ENCODE measurements at places on chromosomes 6 and 20. TPM values are rescaled to one million over a fixed set of nuclear protein-coding genes. Genes with fewer than 3 reads are reported as not detected.

The TPX2 gene
- 128 TPM for total RNA-seq

The MDC1 gene
- 24.9 TPM for total RNA-seq

The KIF25 gene
- not detected for total RNA-seq

The ANKRD60 gene
- not detected for total RNA-seq

The SOX4 gene
- total RNA-seq, result 46.1 TPM

The MUC21 gene
- total RNA-seq, result not detected

The LPA gene
- total RNA-seq, result not detected

The BPIFA1 gene
- not detected for total RNA-seq

The NKAPL gene
- not detected for total RNA-seq

The MARCKS gene
- 51.5 TPM for total RNA-seq

DNA sequence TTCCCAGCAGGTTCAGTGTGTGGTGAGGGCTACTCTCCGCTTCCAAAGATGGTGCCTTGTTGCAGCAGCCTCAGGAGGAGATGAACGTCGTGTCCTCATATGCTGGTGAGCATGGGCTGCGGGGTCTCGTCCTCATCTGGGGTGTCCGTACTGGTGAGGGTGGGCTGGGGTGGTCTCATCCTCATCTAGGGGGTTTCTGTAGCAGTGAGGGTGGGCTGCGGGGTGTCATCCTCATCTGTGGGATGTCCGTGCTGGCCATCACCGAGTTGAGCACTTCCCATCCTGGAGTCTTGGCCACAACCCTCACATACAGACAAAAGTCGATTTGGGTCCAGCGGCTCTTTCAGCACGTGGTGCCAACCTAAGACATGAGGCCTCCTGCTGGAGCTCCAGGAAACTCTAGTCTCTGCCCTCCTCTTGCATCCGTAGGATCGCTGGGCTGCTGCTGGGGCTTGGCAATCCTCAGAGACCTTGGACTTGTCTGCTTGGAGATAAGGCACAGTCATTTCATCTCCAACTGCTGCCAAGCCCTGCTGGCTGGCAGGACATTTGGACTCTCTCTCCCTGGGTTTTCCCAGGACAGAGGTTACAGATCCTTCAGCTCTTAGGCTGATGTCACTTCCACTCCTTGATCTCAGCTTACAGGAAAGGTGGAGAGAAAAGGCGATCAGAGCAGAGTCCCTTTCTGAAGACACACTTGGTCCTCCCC, 160.4 kb downstream of the PACRG start:
- DNase-seq, result no peak

DNA sequence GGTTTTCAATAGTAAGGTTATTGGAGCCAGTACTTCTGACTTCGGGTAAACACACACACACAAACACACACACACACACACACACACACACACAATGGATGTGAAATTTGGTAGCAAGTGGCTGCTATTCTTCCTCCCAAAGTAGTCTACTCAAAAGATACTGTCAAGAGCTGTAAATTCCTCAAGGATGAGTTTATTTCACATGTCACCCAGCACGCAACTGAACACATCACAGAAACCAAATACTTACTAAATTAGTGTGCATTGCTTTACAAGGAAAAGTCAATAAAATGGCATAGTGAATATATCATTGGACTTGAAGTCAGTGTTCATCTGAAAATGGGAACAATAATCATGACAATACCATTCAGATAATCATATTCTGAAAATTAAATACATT, 32.9 kb downstream of the MMUT start:
- peak; percentile 74 for DNase-seq

GRCh38 chr6:153048631-153049030, 46.1 kb upstream of the MTRF1L start:
- peak; percentile 85 for DNase-seq

DNA sequence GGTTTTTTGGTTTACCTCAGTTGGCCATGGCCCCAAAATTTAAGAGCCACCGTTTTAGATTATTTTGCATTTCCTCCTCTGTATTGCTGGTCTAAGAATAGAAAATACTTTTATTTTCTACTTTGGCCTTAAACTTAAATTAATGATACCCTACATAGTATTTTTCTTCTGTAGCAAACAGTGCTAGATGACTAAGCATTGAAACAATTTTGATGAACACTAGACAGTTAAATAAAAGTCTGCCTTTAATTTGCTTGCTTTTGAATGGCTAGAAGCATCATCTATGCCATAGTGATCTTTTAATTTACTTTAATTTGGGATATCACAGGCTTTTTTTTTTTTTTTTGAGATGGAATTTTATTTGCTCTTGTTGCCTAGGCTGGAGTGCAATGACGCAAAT, 106.4 kb downstream of the CD109 start:
- no peak for DNase-seq

- DNase-seq, result no peak
Observed at GRCh38 chr6:150026976-150027805, 1.9 kb upstream of the RAET1L start.

GRCh38 chr6:50030777-50031562, 9.2 kb upstream of the DEFB110 start:
- DNase-seq, result peak; percentile 64

GRCh38 chr6:5869261-5869660, 137.5 kb downstream of the NRN1 start:
- no peak for DNase-seq

- no peak for DNase-seq
Observed at GRCh38 chr6:74733830-74734620, 471.8 kb downstream of the COL12A1 start.

DNA sequence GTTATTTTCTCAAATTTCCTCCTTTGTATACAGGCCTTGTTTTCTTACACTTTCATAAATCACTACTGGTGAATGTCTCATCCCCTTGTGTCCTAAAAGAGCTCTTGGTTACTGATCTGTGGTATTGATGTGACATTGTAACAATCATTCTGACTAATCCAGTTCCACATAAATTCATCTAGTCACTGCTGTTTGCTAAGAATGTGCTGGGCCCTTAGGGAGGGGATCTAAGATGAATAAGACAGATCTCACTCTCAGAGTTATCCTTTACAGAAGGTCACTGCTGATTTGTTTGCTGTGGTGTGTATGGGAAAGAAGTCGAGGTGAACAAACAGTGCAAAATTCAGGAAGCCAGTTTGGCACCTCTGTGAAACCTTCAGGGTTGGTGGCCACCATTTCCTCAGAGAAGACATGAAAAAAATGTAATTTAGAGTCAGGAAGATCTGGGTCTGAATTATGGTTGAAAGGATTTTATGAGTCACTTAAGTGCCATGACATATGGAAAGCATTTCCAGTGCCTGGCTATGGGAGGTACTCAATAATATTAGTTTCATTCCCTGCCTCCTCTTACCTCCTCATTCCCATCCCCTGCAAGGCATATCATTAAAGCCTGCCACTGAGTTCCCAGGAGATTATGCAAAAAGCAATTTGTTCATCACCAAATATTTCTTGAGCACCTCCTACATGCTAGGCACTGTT, 121.8 kb downstream of the COL9A1 start:
- DNase-seq, result peak; percentile 11

GRCh38 chr6:130190701-130191690, 31.8 kb downstream of the SAMD3 start:
- no peak for DNase-seq

GRCh38 chr6:149592983-149593382, 26.8 kb downstream of the GINM1 start:
- DNase-seq, result no peak

DNA sequence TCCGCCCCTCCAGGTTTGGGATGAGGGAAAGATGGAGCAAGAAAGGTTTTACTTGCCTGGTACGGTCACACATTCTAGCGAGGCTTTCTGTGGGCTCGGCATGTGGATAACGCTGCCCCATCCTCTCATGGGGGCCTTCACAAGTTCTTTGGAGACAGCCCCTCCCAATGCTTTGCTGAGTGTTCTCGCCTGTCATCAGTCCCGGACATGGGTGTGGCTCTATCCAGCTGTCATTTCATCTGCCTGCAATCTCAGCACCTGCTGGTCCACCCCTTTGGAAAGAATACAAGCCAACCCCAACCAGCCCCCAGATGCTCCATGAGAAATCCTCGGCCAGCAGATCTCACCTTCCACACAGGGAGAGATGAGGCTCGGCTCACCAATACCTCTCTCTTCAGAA, 30.3 kb upstream of the MDGA1 start:
- DNase-seq, result no peak

DNA sequence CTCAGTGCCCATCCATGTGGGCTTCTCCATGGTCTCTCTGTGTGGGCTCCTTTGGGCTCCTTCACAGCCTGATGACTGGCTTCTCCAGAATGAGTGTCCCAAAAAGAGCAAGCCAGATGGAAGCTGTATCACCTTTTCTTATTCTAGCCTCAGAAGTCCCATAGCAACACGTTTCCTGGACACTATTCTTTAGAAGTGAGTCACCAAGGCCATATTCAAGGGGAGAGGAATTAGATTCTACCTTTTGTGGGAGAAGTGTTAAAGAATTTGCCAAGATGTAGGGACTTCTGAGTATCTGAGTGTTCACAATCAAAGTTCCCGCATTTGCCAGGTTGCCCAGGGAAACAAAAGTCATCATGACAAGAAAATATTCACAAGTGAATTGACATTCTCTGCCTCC, 20.7 kb upstream of the TBC1D22B start:
- DNase-seq, result no peak

- DNase-seq, result no peak
Observed at GRCh38 chr20:63377256-63377941, 16.2 kb upstream of the CHRNA4 start.

DNA sequence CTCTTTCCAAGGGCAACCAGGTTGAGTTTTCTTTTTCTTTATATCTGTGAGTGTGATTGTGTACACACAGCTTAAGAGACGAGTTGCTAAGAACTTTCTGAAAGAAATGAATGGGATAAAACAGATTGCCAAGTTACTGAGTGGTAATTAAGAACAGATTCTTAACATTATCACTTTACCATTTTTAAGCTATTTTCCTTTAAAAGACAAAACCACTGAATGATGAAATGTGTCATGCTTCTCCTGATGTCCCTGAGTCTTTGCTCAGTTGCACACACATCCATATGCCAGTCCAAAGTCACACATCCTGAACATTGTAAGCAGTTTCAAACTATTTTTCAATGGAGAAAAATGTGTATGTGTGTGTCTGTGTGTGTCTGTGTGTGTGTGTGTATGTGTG, 5.5 kb upstream of the DAAM2 start:
- DNase-seq, result no peak

DNA sequence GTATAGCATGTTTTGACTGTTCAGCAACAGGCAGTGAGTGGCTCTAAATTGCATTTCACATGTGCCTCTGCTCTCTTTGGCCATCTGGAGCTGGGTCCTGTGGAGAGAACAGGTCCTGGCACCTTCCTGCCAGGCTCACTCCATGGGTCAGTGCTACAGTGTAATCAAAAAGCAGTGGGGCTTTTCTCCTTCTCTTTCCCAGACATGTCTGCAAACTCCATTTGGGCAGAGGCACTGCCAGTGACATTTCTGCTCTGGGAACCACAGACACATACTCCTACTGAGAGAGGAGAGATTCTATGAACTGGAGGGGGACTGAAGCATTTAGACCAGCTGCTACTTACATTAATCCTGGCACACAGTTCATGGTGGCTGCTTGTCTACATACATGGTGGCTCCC, 68.3 kb upstream of the TRAF3IP2 start:
- DNase-seq, result no peak

DNA sequence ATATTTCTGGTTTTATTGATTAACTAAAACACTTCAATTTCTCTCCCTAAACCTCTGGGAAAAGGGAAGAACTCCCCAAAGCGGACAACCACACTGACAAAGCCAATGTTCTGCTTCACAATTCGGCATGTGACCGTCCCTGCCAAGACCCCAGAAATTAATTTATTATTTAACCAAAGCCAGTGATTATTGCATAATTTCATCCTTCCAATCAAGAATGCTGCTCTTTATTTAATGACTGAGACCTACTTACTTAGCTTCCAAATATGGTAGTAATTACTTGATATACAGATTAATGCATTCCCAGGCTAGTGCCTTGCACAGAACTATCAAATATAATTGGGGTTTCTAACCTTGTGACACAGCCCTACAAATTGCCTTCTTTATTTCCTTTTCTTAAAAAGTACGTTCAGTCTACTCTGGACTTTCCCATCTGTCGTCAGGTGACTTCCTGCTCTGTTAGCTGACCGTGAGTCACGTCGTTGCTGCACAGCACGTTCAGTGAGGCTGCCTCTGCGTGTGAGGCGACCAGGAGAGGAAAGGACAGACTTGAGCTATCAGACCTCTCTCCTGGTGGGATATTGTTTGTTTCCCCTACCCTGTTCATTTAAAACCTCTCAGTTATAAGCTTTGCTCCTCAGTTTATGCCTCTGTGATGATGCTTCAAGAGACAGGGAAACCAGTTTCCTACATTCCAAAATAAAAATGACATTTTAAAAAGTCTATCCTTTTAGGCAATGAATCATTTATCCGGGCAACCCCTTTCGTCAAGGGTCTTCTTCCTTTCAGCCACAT, 55.7 kb upstream of the TNFAIP3 start:
- peak; percentile 80 for DNase-seq

- peak; percentile 16 for DNase-seq
Observed at GRCh38 chr6:130927305-130927704, 100.1 kb downstream of the SMLR1 start.

DNA sequence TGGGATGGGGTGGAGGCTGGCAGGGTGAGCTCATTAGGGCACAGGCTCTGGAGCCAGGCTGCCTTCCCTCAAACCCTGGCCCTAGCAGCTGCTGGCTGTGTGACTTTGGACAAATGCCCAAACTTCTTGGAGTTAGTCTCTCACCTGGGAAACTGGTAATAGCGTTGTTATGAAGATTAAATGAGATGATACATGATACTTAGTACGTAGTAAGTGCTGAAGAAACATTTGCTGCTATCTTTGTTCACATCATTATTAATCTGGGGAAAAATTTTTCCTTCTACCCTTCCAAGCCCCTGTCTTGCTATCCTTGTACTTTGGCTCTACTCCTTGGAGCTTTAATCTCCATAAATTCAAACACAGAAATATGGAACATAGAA, 22.3 kb upstream of the PPARD start:
- DNase-seq, result no peak

GRCh38 chr20:33864324-33864963, 53.3 kb downstream of the CHMP4B start:
- DNase-seq, result no peak

GRCh38 chr6:17565399-17565798, 34.7 kb upstream of the FAM8A1 start:
- no peak for DNase-seq

Measured in PC-3 (cell line).